ENCODE measurements at places on chromosomes 7 and 10.

- DNase-seq: peak; percentile 91
These were observed 8.4 kb upstream of the PANK1 start for GRCh38 chr10:89653410-89653869.

DNA sequence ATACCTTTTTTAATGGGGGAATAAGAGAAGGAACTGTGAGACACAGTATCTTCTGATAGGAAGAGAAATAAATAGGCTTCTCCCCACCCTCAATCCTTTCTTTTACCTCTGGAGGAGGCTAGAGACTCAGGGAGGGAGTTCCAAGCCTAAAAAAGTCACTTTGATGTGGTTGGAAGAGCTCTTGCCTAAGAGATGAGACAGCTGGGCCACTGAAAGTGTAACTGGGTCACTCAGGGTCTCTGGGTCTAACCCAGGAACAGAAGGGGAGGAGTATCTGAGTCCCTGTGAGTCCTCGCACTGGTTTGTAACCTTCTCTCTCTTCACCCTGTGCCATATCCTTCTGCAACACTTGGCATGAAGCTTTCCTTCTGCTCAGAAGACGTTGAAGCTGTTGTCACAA, 222.9 kb upstream of the AGK start:
- DNase-seq: no peak

- DNase-seq: no peak
These were observed 3.5 kb upstream of the ADIRF start for GRCh38 chr10:86964847-86965190.

- no peak for DNase-seq
These were observed 155.5 kb downstream of the SNX10 start for GRCh38 chr7:26447116-26447515.

- no peak for DNase-seq
These were observed 35.2 kb downstream of the STK17A start for GRCh38 chr7:43618073-43618472.

- DNase-seq: no peak
These were observed 89.7 kb upstream of the PRKAR2B start for GRCh38 chr7:106954840-106955239.

All from SW480 (cell line).